Astrocyte of the cerebellum (primary cell): ENCODE measurements at places on chromosomes 2 and 18.

GRCh38 chr2:55010915-55011314, 39.3 kb downstream of the RTN4 start:
- DNase-seq = no peak

GRCh38 chr2:110678457-110679336, 834 bp upstream of the BUB1 start:
- no peak for DNase-seq

DNA sequence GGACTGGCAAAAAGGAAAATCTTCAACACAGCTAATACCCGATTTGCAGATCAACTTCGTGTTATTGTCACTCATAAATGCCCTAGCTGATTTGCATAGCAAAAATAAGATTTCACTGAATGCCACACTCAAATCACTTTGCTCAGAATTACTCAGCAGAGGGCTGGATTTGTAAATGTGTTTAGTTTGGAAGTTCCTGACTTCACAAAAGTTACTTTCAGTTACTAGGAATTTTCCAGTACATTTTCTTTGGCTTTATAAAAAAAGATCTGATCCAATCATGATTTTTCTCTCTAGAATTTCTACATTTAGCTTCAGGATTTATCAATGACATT, 433.3 kb upstream of the ID2 start:
- no peak for DNase-seq

- no peak for DNase-seq
Observed at GRCh38 chr2:3113122-3113521, 264.5 kb downstream of the EIPR1 start.

- no peak for DNase-seq
Observed at GRCh38 chr2:8426550-8426949, 255.3 kb upstream of the ID2 start.

- DNase-seq = no peak
Observed at GRCh38 chr18:71942433-71942832, 601.7 kb downstream of the CBLN2 start.

DNA sequence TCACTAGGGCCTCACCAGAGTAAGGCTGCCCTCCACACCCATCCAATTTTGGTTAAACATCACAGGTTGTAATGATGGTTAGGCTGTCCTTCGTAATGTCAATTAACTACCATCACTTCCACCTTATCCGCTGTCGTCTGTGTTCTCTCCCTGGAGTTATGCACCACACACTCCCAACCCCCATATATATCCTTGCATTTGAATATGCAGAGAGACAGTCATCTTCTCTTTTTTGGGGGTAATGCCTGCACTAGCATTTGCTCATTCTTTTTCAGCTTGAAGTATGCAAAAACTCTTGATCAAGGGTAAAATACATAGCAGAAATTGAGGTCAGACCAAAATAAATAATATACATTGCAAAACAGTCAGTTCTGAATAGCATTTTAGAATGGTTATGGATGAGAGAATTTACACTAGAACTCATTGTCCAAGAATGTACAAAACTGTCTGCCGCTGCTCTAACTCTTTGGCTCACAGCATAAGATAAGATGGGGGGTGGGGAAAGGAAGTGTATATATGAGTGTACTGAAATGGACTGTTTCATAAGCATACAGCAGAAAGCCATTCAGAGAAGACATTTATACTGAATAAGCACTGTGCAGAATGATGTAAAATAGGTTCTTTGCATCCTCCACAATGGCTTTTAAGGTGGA, 397.8 kb upstream of the CHST9 start:
- DNase-seq = no peak

DNA sequence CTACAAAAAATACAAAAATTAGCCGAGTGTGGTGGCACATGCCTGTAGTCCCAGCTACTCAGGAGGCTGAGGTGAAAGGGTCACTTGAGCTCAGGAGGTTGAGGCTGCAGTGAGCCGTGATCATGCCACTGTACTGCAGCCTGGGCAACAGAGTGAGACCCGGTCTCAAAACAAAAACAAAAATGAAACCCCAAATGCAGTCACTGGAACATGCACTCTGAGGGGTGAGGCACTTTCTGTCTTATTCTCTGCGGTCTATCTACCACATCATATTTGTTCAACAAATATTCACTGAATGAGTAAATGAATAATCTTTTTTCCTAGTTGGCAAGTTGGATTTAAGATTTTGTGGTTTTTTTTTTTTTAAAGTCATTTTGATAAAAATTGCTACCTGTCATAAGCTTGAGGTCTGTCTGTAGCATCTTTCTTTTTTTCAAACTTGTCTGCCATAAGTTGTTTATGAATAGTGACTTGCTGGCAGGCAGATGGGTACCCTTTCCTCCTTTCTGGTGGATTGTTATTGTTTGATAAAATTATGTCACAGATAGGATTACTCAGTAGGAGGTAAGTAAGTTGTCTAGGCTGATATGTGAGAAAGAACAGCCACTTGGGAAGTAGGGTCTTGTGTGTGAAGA, 11.8 kb downstream of the CHRNA1 start:
- DNase-seq = no peak

- DNase-seq = no peak
Observed at GRCh38 chr2:233915128-233915527, 2.0 kb upstream of the TRPM8 start.

DNA sequence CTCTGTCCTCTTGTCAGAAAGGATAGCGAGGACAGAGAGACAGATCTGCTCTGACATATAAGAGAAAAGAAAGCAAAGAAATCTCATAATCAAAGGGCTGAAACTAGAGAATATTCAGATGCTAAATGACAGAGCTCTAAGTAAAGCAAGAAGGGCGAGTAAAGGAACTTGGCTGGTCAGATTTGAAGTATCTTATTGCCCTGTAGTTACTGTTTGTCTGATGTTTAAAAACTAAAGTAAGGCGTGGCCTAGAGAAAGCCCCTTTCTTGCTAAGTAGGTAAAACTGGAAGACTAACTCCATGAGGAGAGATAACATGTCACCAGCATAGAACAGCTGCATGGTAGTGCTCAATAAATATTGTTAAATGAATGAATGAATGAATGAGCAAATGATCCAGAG, 70.0 kb downstream of the CRACDL start:
- DNase-seq = no peak

- no peak for DNase-seq
Observed at GRCh38 chr2:164569378-164569777, 51.9 kb downstream of the GRB14 start.

GRCh38 chr2:37527361-37527760, 144.1 kb downstream of the CDC42EP3 start:
- no peak for DNase-seq

DNA sequence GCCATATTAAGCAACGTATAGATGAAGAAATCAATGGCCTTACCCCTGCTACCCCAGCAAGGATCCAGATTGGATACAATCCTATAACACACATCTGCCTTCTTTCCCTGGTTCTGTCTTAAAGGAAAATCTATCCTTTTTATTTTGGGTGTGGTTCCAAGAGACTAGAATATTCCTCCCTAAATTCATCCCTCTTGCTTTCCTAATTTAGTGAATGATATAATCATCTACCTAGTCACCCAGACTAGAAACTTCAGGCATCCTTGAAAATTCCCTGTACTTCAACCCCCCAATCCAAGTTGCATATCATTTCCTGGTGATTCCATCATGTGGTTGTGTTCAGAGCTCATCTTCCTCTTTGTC, 35.1 kb upstream of the LPIN1 start:
- DNase-seq = no peak

- no peak for DNase-seq
Observed at GRCh38 chr2:59184276-59185020, 943.3 kb upstream of the FANCL start.

DNA sequence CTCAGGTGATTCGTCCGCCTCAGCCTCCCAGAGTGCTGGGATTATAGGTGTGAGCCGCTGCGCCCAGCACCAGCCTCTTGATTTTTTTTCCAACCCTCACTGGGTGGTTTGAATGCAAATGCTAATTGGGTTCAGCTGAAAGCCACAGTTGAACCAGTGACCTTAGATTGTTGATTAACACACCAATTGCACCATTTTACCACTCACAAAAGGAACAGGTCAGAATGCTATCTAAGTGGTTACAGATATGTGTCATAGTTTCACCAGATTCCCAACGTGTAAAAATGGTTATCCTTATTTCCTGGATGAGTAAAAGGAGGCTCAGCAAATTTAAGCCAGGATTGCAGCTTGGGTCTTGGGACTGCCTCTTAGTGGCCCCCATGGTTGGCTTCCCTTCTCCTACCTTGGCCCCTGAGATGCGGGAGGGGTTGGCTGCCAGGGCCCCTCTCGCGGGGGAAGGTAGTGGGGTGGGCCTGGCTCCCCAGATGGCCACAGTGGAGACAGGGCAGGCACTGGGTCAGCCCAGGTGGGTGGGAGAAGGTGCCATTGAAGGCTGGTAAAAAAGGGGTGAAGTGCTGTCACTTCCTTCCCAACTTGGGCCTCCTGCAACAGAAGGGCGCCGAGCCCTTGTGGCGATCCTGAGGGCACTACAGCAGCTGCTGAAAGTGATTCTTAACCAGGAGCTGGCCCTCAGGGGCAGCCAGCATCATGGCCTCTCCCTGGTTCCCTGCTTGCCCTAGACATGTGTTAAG, 164.9 kb upstream of the HAAO start:
- DNase-seq = no peak
